Putamen (tissue), 1 donor: ENCODE measurements at places on chromosomes 16 and 17.

DNA sequence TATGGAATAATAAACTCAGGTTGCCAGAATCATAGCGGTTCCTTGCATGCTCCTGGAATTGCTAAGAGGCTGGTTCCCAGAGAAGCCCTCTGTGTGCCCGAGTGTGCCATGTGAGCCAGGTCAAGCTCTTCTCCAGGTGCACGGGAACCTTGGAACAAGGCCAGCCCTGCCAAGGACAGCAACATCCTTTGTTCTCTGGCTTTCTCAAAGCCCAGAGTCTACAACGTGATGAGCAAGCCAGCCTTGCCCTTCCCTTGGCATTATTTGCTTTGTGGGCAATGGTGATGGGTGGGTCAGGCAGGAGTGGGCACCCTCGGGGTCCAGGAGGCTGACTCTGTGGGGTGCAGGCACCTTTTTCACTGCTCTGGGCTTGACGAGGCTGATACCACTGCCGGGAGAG, 14.2 kb upstream of the SEC14L1 start:
- DNase-seq = no peak

DNA sequence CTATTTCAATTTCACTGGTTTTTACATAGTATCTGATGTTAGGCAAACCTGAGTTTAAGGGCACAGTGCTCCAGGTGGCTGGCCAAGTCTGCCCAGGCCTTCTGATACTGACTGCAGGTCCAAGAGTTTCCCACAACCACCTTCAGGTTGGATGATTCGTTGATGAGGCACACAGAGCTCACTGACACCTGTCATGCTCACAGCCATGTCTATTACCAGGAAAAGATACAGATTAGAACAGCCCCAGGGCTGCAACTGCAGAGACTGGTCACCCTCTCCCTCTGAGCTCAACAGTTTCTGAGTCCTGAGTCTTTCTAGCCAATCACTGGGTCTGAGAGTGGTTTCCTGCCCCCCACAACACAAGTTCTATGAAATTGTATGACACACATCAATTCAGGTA, 37.2 kb downstream of the MEAK7 start:
- DNase-seq = no peak

GRCh38 chr17:70172449-70172848, 3.1 kb downstream of the KCNJ2 start:
- DNase-seq = no peak

DNA sequence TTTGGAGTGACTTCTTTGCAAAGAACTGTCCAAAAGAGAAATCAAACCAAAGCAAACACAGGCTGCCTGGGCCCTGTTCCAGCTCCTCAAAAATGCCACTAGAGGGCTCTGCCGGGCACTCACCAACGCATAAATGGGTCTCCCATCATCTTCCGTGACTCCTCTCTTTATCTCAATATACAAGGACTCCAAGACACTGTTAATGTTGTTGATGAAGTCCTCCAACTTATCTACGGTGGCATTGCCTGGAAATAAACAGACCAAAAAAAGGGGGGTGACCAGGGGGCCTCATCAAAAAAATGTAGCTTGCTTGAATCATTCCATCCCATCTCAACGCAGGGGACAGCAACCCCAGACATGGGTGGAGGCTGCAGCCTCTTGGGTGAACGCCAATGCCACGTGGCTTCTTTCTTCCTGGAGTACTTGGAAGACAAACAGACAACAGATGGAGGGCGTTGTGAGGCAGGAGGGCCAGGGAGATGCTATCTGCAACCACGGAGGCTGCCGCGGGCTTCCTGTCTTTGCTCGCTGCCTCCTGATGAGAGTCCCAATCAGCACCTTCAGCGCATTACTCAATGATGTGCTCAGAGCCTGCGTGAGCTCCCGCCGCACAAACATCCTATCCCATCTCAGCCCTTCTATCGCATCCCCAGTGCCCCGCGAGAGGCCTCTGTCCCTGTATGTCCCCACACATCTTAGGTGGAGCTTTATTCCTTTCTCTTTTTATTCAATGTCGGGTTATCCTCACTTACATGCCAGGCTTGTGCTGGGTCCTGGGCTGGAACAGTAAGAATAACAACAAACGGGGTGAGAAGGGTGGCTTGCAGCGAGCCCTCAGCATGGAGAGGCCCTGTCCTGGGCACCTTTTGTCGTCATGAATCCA, 32.0 kb downstream of the KDM8 start:
- DNase-seq = peak; percentile 63

DNA sequence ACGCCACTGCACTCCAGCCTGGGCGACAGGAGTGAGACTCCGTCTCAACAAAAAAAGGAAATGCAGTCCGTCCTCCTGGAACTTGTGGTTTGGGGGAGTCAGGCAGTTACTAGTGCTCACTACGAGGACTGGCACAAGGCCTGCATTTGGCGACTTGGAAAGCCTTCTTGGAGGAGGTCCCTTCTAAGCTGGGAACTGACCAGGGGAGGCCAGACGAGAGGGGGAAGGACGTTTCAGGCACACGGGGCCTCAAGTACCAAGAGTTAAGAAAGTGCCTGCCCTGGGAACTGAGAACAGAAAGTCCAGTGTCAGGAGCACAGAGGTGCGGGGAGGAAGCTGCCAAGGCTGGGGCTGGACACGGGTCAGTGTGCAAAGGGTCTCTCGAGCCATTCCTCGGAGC, 89.9 kb downstream of the ABR start:
- DNase-seq = peak; percentile 59

DNA sequence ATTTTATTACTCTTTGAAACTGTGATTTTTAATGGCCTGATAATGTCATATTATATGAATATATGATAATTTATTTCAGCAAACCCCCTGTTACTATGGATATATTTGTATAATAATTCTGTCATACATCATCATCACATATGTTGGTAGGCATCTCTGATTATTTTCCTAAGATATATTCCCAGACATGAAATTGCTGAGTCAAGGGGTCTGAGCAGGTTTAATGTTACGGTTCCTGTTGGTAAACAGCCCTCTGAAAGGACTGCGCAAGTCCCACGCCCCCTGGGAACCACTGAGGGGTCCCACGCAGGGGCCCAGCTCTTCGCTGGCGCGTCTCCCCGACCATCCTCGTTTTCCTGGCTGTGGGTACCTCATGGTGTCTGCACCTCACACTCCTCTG, 24.2 kb downstream of the SLC13A5 start:
- no peak for DNase-seq

- DNase-seq = no peak
These were observed 28.6 kb downstream of the RAI1 start for GRCh38 chr17:17709815-17710321.

DNA sequence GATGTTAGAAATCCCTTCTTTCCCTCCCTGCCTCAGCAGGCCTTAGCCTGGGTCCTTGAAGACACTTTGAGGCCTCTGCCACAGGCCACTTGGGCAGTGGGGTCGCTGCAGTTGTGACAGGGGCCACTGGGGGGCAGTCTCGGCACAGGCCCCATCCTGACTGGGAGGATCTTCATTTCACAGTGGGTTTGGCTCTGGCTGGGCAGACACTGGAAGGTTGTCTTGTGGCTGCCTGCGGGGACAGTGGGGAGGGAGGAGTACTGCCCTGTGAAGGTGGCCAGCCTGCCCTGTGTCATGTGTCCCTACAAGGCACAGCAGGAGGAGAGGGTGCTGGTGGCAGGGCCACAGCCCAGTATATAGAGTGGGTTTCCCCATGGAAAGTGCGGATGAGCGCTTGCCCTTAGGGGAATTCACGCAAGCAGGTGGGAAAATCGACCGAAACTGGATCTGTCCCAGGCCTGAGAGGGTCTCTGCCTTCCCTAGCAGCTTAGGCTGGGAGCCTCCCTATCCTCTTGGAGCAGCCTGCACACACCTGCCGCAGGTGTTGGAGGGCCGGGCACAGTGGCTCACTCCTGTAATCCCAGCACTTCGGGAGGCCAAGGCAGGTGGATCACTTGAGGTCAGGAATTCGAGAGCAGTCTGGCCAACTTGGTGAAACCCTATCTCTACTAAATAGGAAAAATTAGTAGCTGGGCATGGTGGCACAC, 28.8 kb downstream of the GINS2 start:
- DNase-seq = no peak

- DNase-seq = peak; percentile 52
These were observed 179.1 kb upstream of the CACNG5 start for GRCh38 chr17:66655861-66656260.

GRCh38 chr17:27491713-27492190, 35.5 kb downstream of the KSR1 start:
- no peak for DNase-seq

GRCh38 chr16:69323415-69323814, 7.0 kb downstream of the PDF start:
- no peak for DNase-seq

GRCh38 chr16:52613508-52613907, 66.6 kb upstream of the TOX3 start:
- no peak for DNase-seq

DNA sequence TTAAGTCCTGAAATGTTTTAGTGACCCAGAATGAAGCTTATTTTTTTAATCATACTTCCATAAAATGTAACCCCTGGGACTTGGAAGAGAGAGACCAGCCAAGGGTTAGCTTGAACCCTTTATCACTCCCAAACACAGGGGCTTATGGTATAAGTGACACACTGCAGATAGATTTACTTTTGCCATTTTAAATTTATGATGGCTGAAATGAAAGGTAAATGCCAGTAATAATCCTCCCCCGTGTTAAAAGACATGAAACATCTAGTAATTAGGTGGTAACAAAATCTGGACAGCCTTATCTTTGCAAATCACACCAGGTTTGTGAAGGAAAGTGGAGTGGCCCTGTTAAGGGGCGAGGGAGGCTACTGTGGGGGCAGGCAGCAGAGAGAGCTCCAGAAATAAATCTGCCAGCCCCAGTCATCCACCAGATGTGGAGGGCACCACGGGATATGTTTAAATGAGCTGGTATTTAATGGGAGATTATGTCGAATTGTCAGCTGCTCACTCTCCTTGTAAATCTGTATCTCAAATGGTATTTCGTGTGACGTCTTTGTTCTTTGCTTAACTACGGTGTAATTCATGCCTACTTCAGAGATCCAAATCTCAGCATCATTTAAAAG, 326.5 kb downstream of the WWOX start:
- no peak for DNase-seq

- no peak for DNase-seq
These were observed 57.4 kb upstream of the NKD1 start for GRCh38 chr16:50490828-50491227.

GRCh38 chr16:30947541-30947858, 1.4 kb upstream of the ORAI3 start:
- no peak for DNase-seq
